Stimulated activated CD8-positive, alpha-beta memory T cell treated with anti-CD3 and anti-CD28 coated beads, Interleukin-7, amount 100 ng/mL, for 1 hour (primary cell): ENCODE measurements at places on chromosomes 12 and 14.

GRCh38 chr12:106258935-106259334 is 11.1 kb upstream of the CKAP4 start:
- no peak for DNase-seq

DNA sequence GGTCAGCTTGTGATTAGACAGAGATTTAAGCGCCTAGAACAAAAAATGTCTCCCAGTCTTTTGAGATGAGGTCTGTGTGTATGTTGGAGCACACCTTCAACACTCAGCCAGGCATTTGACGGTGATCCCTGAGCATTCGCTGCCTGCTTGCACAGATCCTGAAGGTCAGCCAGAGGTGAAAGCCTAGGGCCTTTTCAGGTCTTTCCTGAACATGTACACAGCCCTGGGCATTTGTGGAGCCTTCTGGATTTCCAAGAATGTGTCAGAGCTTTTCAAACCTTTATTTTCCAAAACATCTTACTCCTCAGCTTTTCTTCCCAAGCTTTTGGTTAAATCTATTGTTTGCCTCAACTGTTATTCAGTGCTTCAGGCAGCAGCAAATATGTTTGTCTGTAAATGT is 59.1 kb upstream of the AMN start:
- no peak for DNase-seq

DNA sequence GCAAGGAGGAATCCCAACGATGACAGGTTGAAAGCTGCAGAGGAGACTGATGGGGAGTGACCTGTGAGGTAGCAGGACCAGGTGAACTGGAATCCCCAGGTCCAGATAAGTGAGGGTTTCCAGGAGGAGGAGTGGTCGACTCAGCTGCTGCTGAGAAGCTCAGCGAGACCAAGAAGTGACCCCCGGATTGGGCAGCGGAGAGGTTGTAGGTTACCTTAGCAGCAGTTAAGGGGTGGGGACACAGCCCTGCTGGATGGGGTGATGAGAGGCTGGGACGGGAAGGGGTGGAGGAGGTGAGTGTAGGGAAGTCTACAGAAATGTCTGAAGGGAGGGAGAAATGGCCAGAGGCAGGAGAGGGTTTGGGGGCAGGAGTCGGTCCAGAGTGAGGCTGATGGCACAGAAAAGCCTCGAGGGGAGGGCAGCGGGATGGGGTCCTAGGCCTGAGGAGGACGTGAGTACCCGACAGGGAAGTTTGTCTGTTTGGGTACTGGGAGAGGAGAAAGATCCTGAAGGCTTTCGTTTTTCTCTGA is 2.6 kb upstream of the RCOR1 start:
- DNase-seq, result no peak

DNA sequence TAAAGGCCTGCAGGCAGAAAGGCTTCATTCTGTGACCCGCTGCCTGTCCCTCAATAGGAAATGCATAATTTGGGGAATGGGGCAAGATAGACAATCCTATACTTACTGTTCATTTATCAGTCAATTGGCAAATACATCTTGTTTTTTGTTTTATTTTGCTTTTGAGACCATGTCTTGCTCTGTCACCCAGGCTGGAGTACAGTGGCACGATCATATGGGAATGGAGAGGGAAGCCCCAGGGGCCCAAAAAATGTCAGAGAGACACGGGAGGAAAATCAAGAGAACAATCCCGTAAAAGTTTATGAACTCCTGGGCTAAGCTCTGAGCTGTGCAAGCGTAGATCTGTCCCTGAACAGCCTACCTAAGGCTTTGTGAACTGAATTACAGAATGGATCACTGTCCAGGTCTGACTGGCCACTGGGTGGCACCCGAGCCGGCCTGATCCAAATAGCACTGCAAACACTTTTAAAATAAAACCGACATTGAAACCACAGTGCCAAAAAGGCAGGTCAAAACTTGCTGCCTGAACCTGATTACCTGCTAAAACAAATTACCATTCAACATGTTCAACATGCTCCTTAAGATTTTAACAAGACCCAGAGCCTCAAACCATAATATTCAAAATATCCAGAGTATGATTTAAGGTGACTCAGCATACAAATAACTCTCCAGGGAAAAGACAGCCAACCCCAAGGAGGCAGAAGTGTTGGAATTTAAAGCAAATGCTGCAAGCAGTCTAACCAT is 11.8 kb downstream of the COPS7A start:
- DNase-seq, result no peak

DNA sequence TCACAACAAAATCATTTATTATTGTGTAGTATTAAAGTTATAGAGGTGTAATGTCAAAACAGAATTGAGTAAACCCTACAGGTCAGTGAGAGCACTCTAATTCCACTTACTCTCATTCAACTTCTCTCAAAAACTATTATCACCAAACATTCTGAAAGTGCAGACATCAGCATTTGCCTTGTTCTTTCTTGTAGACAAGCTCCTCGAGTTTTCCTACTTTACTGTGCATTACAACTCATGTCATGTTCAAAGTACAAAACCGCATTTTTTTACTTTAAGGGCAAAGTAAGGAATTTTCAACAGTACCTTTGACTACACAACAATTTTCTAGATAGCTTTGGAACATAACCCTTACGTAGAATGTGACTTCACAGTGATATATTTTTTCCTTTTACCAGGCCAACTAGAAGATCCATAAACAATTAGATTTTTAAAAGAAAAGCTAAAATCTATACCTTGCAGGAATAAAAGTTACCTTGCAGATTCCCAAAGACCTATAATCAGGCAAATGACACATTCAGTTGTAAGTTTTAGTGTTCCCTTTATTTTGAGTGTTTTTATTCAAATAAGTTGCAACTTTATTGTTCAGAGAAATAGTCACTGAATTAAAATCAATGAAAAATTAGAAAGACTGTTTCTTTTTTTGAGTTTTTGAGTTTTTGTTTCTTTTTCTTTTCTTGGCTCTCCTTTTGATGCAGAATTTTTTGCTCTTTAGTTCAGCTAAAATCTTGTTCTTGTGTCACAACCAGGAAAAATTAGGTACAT is 12.7 kb upstream of the USP15 start:
- DNase-seq, result no peak

DNA sequence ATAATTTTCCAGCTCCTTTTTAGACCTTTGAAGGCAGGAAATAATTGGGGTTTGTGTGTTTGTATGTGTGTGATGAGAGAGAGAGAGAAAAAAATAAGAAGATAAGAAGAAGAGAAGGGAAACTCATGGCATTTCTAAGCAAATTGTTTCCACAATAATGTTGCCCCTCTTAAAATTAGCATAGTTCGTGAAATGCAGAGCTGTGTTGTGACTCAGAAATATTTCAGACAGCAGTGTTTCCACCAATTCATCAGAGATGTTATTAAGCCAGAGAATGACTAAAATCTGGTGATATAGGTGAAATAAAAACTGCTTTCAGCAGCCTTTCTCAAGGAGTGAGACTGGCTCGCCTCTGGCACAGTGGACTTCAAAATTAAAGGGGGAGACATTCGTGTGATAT is 65.9 kb upstream of the ARHGAP5 start:
- DNase-seq, result no peak

DNA sequence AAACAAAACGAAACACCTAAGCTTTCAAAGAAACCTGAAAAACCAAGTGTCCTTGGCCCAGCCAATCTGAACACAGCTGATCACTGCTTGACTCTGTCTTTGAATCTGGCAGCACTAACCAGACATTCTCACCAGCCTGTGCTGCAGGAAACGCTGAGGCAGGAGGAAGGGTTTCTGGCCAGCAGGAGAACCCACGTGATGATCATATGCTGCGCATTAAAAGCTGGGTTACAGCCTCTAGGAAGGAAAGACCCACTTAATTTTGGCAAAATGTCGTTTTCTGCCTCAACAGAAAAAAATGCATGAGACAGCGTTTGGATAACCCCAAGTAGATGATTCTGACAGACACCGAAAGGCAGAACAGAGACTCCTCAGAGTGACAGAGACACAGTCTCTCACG is 9.8 kb downstream of the APPL2 start:
- DNase-seq, result no peak

GRCh38 chr12:2259369-2259768 is 206.6 kb downstream of the CACNA1C start:
- DNase-seq, result no peak

DNA sequence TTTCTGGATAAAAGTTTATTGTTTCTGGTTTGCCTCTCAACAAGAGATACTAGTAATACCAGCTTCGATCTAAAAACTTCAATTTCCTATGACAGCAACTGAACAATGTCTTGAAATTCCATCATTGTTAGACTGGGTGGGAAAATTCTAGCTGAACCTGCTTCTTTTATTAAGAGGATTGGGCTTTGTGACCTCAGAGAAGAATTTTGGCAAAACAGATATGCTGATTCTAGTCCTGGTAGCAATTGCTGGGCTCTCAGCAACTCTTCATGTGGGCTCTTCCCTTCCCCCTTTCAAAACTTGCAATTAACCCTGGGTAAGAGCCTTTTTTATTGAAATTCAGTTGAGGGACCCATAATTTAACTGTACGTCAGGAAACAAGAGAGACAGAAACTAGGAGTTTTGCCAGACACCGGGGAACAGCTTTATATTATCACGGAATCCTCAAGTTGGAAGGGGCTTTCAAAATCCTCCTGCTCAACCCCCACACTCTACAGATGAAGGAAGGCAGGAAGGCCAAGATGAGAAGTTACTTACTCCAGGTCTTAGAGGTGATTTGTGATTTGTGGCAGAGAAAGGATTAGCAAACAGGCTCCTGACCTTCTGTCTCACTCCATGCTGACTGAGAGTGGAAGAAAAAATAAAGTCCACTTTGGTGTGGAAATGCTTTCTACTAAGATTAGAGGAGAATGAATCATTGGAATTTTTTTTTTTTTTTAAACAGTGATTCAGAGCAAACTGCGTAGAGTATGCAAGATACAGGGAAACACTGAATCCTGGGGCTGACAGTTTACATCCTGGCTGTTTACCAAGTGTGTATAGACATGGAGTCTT is 239.0 kb upstream of the ATP2B1 start:
- DNase-seq, result no peak

DNA sequence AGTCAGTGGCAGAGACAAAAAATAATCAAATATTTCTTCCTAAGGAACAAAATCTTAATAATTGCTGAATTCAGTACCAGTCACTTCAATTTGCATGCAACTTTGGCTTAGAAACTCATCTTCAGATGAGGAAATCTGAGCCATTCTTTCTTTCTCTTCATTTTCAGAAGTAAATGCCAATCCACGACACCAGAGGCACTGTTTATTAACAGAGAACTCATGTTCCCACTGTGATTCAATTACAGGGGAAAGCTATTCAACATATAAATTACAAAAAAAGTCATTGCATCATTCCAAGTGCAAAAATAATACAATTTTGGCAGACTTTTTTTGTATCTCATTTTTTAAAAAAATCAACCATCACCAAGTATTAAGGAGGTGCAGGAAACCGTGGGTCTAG is 816.1 kb upstream of the TMEM132C start:
- DNase-seq, result no peak

GRCh38 chr14:45641541-45641940 is 388.5 kb upstream of the MIS18BP1 start:
- no peak for DNase-seq

DNA sequence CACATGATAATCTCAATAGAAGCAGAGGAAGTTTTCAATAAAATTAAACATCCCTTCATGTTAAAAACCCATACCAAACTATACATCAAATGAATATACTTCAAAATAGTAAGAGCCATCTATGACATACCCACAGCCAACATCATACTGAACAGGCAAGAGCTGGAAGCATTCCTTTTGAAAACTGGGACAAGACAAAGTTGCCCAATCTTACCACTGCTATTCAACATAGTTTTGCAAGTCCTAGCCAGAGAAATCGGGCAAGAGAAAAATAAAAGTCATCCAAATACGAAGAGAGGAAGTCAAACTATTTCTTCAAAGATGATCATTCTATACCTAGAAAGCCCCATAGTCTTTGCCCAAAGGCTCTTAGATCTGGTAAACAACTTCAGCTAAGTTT is 454.7 kb upstream of the PRICKLE1 start:
- no peak for DNase-seq

DNA sequence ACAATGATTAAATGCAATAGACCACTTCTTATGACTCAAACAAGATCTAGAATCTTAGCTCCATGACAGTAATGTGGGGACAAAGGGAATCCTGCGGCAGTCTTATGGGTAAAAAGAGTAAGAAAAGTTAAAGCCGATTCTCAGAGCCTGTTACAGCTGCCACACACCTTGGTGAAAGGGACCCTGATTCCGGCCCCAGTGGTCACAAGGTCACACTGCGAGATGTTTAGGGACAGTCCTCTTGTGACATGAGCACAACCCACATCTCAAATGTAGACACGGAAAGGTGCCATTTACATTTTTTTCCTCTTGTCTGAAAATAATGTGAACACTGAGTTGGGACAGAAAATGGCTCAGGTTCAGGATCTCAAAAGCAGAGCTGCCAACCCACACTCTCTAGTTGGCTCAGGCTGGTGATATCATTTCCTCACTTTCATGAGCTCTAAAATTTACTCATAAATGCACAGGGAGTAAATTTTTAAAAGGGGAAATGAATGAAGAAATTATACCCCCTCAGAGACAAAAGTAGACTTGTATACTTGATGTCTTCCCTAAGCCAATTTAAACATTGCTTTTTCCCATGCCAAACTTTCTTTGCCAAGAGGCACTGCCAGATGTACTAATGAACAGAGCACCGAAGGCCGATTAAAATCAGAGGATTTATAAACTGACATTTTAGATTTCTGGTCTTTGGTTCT is 113.1 kb upstream of the OVCH1 start:
- no peak for DNase-seq

DNA sequence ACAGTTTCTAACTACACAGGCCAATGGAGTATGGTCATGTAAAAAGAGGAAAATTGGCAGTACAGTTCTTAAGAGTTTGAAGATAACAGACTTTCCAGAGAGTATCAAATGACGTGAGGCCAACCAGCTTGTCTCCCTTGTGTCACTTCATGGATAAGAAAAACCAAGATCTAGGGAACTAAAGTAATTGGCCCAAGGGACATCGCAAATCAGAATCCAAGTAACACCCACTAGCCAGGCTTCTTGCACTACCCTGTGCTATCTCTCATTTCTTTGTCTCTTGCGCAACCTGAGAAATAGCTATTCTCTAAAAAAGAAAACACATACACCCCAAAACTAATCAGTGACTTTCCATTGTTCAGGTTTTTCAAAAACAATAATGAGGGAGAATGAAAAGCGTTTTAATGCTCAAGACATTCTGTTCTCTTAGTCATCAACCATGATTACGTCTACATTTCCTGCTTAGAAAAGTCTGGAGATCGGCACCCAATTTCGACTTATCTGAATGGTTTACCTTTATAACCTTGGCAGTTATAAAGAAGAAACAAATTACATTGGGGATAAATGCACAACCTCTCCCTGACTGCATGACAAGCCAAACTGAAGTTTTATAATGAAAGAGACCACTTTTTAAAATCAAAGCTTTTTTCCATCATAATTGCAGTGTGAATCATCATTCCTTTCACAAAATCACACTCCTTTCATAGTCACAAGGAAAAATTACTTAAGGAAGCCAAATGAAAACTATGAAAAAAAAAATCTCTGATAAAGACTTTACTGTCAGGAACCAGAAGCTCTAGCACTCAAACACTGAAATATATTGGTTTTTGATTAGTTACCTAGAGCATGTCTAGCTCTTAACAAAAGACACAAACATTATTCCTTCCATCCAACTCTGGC is 42.1 kb downstream of the TMTC1 start:
- no peak for DNase-seq

GRCh38 chr14:63535918-63536317 is 7.3 kb downstream of the PPP2R5E start:
- DNase-seq, result no peak

- no peak for DNase-seq
Measured at GRCh38 chr14:104318558-104319490, 180.4 kb downstream of the KIF26A start.
